Hematopoietic multipotent progenitor cell treated with erythropoietin and hydrocortisone succinate and interleukin-3 and kit ligand, for 6 days (in vitro differentiated cells): ENCODE measurements at places on chromosomes 3 and 15.

- no peak for DNase-seq
Measured at GRCh38 chr15:91255670-91256192, 155.7 kb downstream of the SV2B start.

DNA sequence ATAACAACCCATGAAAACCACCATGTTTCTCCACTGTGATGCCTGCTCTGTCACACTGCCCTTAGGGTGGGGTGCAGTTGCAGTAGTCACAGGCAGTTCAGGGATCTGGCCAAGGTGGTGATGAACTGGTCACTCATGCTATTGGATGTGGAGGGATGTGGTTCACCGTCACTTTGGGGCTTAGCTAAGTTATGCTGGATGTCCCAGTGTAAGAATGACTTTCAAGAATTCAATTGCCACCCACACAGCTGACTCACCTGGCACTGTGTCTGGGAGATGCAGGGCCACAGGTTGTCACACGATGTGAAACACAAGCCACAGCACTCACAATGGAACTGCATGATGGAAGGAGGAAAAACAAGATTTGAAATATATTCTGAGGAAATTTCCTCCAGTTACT, 146.1 kb upstream of the CTNNB1 start:
- DNase-seq, result no peak

DNA sequence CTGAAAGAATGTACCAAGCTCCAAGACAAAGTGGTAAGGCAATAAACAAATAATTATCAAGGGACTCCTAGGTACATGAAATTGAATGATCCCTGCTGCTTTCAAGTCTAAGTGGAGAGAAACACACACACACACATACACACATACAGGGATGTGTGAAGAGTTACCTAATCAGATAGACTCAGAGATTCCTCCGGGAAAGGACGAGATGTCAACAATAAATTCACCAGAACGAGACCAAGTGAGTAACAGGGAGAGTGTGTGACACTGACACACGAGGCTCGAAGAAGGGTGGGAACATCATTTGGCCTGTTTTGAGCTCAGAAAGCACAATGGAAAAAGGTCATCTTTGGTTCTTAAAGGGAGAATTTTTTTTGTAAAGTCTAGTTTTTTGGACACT, 13.4 kb downstream of the LRIG1 start:
- DNase-seq, result no peak

DNA sequence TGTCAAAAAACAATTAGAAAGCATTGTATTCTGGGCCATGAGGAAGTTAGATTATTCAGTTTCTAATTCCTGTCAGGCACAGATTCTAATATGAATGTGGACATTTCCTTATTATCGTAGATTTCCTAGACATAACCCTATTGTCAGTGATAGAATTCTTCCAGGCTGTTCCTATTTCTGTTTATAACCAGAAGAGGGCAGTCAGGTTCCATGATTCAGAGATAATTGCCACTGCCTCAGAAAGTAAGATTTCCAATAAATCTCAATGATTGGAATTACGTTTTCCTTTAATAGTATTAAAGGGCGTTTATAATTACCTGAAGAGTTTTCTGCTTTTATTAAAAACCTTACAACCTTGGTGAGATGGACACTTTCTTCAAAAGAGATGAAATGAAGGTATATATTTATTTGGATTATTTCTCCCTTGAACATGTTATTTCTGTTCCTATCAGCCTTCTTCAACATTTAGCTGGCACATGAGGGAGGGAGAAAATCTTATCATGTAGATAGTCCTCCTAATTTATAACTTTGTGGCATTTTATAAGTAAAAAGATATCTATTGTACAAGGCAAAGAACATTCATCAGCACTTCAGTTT, 439.2 kb downstream of the MCTP2 start:
- peak; percentile 72 for DNase-seq

GRCh38 chr15:88987934-88988671, 74.9 kb upstream of the MFGE8 start:
- peak; percentile 22 for DNase-seq

- no peak for DNase-seq
Measured at GRCh38 chr15:62550106-62550505, 385.0 kb upstream of the C2CD4B start.

GRCh38 chr15:41921639-41922038, 27.8 kb upstream of the SPTBN5 start:
- DNase-seq, result no peak

DNA sequence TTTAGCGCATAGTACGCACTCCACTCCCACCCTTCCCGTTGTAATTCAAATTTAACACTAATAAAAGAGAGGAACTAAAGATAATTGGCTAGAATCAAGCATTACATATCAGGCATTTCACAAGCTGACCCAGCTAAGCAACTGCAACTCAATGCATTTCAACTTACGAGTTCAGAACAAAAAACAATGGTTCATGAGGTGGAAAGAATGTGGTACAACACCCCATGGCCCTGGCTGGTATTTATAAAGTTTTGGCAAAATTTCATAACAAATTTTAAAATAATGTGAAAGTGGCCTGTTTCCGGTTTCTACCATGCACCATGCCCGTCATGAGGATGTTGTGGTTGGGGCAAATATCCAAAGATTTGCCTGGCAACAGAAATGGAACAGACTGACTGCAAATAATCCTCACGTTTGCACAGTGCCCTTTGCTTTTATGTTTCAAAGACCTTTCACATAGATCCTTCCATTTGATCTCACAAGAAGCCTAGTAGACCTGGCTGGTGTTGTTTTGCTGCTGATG, 455.3 kb upstream of the NR2F2 start:
- peak; percentile 58 for DNase-seq
